ENCODE measurements at places on chromosomes 4 and X.

DNA sequence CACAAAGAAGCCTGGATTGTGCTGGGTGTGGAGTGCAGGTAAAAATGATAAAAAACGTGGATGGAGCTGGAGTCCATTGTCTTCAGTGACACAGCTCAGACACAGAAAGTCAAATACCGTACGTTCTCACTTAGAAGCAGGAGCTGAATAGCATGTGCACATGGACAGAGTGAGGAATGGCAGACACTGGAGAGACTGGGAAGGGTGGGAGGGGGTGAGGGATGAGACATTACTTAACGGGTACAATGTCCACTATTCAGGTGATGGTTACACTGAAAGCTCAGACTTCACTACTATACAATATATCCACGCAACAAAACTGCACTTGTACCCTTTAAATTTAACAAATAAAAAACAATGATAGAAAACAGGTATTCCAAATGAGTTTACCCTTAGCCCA lies 18.1 kb upstream of the IRAK1 start:
- DNase-seq = no peak

GRCh38 chr4:38601244-38601915 lies 62.6 kb upstream of the KLF3 start:
- DNase-seq = no peak

DNA sequence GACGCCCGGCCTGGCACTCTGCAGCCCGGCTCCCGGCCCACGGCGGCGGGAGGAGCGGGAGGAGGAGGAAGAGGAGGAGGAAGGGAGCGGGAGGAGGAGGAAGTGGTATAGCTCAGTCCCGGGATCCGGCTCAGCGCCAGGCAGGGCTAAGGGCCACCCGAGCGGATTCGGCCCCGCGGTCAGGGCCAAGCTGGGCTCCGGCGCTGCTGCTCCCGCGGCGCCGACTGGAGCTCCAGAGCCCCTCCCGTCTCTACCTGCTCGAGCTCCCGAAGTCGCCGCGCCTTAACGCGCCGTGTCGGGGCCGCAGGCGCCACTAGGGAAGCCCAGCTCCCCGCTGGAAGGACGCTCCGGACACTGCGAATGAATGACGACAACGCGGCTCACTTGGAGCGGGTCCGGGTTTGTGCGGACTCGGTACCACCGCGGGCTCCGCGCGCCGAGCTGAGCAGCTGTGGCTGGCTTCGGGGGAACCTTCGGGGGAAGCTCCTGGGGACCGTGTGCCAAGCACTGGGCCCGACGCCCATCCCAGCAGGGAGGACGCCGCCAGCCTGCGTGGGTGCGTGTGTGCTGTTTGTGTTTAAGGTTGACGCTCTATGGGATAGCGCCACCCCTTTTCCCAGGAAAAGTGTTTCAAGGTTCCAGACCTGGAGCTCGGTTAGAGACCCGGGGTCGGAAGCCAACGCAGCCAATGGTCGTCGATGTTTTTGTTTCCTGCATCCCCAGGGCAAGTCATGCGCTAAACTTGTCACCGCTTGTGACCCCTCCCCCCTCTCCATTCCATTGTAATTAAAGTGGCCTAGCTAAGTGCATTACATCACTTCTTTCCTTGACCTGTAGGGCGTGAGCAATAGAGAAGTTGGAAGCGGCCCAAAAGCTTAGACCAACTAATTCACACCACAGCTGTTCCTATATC lies at the start of gene TBC1D9:
Gene TBC1D9 (minus strand): TSS at position 67 of the 913 bp plus-strand sequence. CDS start 340 bp downstream, outside the sequence.
- DNase-seq = no peak

GRCh38 chrX:1679238-1679637 lies 64.4 kb downstream of the ASMT start:
- no peak for DNase-seq

- DNase-seq = no peak
Observed at GRCh38 chr4:152988721-152989553, 52.8 kb downstream of the FHDC1 start.

GRCh38 chrX:139566981-139567380 lies 36.4 kb downstream of the F9 start:
- DNase-seq = no peak
